ENCODE measurements at places on chromosomes 5 and 9.
A peak's percentile ranks its signal among the peaks of the same experiment; 100 is the strongest.

- peak; percentile 80 for DNase-seq
Measured at GRCh38 chr9:114291064-114291474, 31.8 kb upstream of the ORM1 start.

- DNase-seq, result peak; percentile 36
Measured at GRCh38 chr5:103120607-103121200, 603 bp downstream of the PPIP5K2 start.

DNA sequence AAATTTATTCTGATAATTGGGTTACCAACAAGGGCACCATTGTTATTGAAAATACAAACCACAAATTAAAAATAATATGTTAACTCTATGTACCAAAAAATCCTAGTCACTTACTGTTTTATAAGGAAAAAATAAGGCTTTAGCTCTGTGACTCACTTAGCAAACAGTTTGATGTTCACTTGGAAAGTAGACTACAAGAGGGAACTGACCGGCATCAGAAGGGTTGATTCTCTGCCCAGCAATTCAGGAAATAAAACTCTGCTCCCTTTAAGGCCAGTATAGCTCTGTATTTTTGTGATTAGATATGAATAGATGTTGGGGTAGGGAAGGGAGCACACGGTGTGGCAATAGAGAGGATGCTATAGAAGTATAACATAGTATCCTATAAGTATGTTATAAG, 671.3 kb downstream of the LRRC70 start:
- DNase-seq, result no peak

DNA sequence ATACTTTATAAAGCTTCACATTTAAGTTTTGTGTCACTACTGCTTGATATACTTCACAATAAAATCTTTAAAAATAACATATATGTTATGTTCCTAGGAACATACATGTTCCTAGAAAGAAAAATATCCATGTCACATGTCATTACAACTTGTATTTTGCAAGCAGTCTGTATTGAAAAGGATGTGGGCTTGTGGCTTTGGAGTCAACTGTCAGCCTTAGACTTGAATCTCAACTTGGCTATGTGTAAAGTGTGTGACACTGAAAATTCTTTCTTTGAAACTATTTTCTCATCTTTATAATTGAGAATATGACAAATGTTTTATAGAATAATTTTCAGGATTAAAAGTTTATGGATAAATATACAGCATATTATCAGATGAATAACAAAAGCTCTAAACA, 273.1 kb downstream of the KIAA0825 start:
- no peak for DNase-seq

GRCh38 chr5:127515693-127516440, 1.6 kb upstream of the PRRC1 start:
- DNase-seq, result no peak

GRCh38 chr9:136675477-136676296, 11.6 kb downstream of the AGPAT2 start:
- no peak for DNase-seq

GRCh38 chr9:93902780-93903655, 52.1 kb downstream of the BARX1 start:
- no peak for DNase-seq

- peak; percentile 72 for DNase-seq
Measured at GRCh38 chr5:178384816-178385495, 152.4 kb upstream of the PHYKPL start.

GRCh38 chr9:134752471-134753168, 111.0 kb downstream of the COL5A1 start:
- DNase-seq, result no peak

GRCh38 chr5:135005076-135005475, 29.0 kb downstream of the PITX1 start:
- DNase-seq, result no peak

DNA sequence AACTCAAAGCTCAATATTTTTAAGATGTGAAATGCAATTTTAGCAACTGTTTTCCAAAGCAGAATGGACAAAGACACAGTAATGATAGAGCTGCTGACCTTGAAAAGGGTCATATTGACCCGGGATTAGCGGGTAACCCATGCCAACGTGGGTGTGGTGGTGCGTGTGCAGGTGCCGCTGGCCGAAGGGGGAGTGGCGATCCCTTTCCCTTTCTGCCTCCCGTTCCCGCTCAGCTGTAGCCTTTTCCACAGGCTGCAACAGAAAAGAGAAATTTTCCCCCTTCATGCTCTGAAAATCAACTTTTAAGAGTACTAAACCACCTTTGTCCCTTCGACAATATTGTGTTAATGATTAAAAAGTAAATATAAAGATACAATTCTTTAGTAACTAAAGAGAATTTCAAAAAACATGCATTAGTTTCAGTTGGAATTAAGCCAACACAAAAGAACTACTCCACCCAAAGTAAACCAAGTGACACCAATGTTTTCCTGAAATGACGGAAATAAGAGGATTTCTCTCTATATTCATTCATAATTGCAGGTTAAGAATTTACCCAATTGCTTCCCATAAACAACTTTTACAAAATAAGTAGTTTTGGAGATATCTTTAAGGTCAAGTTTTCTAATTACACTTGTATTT, 105.2 kb downstream of the ZNF608 start:
- no peak for DNase-seq

DNA sequence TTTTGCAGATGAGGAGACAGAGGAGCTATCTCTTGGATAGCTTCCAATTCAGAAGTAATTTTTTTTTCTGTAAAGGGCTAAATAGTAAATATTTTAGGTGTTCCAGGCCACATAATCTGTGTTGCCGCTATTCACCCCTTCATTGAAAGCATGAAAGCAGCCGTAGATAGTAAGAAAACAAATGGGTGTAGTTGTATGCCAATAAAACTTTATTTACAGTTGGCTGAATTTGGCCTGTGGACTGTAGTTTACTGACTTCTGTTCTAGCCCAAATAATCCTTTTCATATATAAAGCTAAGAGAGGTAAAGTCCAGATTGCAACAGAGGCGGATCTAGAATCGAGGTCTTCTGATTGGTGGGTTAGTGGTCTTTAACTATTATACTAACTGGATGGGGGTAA, 128.9 kb downstream of the SLF1 start:
- no peak for DNase-seq

- DNase-seq, result peak; percentile 7
Measured at GRCh38 chr5:101783241-101784013, 512.7 kb downstream of the SLCO4C1 start.

DNA sequence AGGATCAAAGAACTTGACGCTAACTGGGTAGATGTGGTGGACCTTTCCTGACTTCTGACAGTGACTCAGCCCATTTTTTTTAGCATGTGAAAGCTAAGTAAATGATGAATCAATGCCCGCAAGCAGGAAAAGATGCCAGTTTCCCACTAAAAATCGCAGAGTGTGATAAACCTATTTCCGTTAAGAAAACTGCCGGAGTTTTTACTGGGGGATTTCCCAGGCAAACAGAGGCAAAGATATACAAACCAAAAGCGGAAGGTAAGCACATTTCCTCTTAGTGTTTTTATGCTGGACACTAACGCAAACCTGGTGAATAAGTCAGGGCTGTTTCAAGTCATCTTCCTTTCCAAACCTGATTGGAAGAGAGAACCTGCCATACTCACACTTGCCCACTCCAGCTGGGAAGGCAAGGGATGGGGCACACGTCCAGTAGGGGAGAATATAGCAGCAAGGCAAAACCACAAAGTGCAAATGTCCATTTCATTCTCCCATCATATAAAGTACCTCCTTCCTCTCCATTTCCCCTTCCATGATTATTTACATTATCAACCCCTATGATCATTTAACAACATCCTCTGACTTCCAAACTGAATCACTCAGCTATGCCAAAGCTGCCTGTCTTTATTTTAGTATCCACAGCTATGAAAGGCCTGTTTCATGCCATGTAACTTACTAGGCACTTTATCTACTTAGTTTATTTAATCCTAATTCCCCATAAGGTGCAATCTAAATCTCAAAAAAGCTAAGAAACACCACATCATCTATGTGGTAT, 349.7 kb upstream of the RFX3 start:
- peak; percentile 89 for DNase-seq

DNA sequence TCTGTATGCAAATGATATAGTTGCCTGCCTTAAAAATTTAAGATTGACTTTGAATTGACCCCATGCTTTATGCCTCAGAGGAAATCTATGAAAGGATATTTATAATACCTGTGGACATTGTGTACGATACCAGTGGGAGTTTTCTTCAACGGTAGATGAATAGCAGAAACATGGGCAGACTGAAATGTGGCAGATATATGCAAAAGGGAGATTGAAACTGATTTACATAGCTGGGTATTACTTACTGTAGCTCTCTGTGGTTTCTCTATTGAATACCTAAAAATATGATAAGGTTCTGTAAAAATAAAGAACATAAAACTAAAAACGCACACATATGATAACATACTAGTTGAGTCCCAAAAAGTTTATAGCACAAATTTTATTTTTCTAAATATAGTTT, 345.2 kb upstream of the PCSK5 start:
- DNase-seq, result no peak

DNA sequence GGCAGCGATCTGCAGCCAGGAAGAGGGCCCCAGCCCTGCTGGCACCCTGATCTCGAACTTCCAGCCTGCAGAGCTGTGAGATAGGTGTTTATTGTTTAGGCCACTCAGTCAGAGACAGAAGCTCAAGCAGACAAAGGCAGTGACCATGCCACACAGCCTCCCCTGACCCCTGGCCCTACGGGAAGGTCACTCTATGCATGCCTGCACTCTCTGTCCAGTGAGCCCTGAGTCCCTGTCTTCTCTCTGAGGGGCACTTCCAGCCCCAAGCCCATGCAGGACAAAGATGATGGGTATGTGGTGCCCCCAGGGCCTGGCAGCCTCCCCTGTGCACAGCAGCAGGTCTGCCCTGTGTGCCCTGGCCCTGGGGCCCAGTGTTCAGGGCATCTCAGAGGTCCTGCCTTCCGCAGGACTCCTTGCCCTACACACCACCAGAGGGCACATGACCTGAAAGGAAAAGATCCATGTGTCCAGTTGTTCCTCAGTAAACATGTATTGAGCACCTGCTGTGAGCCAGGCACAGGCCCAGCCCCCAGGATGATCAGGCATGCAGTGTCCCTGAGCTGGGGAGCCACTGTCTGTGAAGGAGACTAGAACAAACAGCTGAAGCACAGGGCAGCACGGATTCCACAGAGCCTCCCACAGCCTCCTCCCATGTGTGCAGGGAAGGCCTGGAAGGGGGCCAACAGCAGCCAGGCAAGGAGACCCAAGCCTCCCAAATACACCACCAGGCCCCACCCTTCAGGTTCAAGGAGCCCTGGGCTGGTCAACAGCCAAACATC, 109.3 kb downstream of the ATPSCKMT start:
- no peak for DNase-seq

DNA sequence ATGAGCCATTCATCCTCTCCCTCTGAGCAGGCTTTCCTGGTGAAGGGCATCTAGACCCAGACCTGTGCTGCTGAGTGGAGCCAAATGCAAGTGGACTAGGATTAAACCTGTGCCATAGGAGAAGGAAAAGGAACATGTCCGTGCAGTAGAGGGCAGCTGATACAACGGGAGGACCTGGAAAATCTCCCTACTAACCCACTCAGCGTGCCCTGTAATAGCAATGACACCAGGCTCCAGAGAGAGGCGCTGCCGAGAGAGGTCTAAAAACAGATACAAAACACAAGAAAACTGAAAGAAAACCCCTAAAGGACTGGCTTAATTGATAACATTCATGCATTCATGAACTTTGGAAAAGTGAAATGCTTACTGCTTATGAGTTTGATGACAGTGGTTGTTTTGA, 60.8 kb downstream of the PFDN1 start:
- DNase-seq, result no peak

- DNase-seq, result no peak
Measured at GRCh38 chr5:9409413-9409960, 136.4 kb downstream of the SEMA5A start.

DNA sequence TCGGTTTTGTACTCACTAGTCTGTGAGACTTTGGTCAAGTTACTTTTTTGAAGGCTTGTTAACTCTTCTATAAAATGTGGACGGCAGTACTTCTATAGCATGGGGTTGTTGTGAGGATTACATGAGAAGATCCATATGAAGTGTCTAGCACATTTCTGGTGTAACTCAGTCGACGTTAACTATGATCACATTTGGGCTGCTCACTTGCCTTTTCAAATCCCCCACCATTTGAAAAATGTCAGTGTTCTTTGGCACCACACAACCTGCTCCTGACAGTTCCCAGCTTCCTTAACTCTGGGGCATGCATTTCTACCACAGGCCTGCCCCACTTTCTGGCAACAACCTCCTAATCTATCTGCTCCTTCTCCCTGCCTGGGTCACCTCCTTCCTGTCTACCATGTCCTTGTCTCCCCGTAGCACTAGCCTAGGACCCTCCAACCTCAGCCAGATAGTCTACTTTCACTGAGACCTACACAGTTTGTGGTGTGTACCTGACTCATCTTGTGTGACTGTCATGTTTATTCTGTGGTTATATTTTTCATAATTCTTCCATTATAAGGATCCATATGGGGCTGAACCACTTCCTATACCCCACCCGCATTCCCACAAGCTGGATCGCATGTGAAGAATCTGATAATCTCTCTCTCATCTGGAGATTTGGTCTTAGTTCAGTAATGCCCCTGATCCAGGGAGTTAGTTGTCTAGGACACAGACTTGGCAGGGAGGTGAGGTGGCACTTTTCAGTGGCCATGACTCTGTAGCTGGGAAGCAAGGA, 30.2 kb upstream of the BASP1 start:
- no peak for DNase-seq

- no peak for DNase-seq
Measured at GRCh38 chr9:93200989-93201334, 17.0 kb downstream of the WNK2 start.

- no peak for DNase-seq
Measured at GRCh38 chr5:58081435-58081834, 378.5 kb downstream of the PLK2 start.

- no peak for DNase-seq
Measured at GRCh38 chr9:124222109-124222508, 35.6 kb upstream of the NEK6 start.

GRCh38 chr5:131463656-131464055, 171.4 kb downstream of the RAPGEF6 start:
- DNase-seq, result peak; percentile 49

GRCh38 chr9:116516456-116516855, 170.6 kb upstream of the TRIM32 start:
- no peak for DNase-seq

DNA sequence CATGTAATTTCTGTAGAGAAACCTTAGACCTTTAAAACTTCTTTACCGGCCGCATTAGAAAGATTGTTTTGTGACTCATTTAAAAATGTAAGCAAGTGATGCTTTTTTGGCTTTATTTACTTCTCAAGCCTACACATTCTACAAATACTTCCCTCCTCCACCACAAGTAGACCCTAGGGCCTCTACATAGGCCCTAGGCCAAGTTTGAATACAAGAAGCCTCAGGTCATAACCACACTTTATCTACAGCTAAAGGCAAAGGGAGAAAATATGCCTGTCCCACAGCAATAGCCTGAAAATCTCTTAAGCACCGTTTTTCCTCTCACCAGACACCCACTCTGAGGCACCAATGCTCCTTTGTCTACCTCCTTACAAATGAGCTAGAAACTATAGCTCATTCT, 53.9 kb downstream of the CSNK1A1 start:
- no peak for DNase-seq

GRCh38 chr9:38392235-38393127, at the start of gene ALDH1B1:
TSS of gene ALDH1B1 (plus strand) at chr9:38392702. CDS start at chr9:38395749, 3,047 bp downstream.
- DNase-seq, result peak; percentile 95

GRCh38 chr5:55668356-55668755, 43.8 kb downstream of the SLC38A9 start:
- DNase-seq, result no peak
